ENCODE measurements at places on chromosomes 16 and 17.

DNA sequence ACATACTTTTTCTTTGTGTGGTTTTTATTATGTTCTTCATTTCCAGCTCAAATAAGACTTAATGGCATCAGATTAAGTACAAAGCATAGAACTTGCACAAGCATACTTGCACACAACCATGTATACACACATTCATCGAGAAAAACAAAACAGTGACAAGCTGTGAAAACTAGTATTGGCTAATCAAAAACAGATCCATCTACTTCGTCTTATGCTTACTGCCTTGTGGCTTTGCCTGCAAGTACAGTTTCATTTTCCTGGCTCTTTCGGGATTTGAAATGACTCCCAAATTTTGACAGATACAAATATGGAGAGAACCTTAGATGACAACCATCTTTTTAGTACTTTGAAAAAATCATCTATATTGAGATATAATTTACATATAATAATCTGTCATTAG, 338.3 kb downstream of the BCAS3 start:
- no peak for DNase-seq

DNA sequence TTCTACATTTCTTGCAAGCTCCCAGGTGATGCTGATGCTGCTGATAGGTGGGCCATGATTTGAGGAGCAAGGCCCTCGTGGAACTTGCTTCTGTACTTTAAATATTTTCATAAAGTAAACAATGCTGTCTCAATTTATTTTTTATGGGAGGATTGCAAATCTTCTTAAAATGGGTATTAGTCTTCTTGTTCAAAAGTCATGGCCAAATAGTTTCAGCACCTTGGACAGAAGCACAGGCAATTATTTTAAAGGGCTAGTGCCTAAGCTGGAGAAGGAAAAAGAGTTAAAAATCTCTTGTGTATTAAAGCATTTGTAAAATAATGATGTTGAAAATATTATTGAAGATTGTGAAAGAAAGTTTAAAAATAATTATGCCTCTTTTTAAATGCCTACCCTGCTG, 50.5 kb downstream of the GPR139 start:
- no peak for DNase-seq

DNA sequence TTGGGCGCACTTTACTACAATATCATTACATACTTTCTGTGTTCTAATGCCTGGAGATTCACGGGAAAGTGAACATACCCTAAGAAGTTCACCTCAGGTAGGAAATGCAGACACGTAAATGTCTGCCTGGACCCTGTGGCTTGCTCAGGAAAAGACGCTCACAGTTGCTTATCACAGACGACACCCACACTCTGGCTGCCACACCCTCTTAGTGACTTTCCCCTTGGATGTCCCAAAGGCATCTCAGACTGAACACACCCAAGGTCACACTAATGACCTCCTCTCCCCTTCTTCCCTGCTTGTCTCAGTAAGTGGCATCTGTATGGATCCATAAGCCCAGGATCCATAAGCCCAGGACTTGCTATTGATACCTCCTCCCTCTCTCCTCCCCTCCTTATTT, 32.6 kb downstream of the CDRT15 start:
- no peak for DNase-seq

GRCh38 chr16:87953308-87954215, 2.3 kb downstream of the BANP start:
- no peak for DNase-seq

- DNase-seq, result no peak
Observed at GRCh38 chr17:82092094-82092586, 5.9 kb downstream of the FASN start.

- no peak for DNase-seq
Observed at GRCh38 chr16:8943966-8944759, 19.5 kb downstream of the USP7 start.

DNA sequence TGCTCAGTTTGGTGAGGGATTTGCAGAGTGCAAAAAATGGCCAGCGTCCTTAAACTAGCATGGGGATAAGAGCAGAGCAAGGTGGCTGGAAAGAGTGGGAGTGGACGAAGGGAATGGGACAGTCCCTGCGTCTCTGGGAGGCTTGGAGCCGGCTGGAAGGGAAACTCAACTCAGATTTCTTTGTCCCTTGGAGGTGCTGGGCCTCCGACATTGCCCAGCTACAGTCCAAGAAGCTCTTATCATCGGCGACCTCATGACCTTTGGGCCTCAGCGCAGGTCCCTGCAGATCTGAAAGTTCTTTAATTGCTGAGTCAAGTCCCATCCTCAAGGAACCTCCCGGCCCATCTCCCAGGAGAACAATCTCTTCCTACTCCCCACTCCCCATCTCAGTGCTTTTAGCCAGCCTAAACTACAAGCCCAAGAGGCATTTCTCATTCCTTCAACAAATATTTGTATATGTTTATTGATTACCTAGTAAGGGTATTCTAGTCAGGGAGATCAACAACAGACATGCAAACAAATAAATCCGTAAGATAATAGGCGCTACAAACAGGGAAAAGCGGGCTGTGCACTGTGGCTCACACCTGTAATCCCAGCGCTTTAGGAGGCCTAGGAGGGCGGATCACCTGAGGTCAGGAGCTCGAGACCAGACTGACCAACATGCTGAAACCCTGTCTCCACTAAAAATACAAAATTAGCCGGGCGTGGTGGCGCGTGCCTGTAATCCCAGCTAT, 985 bp upstream of the TMEM107 start:
- DNase-seq, result no peak

- no peak for DNase-seq
Observed at GRCh38 chr17:55332296-55333041, 67.7 kb downstream of the HLF start.

GRCh38 chr17:33385713-33386112, 92.6 kb upstream of the ASIC2 start:
- no peak for DNase-seq

GRCh38 chr17:31511580-31511979, 120.1 kb downstream of the RAB11FIP4 start:
- peak; percentile 94 for DNase-seq

DNA sequence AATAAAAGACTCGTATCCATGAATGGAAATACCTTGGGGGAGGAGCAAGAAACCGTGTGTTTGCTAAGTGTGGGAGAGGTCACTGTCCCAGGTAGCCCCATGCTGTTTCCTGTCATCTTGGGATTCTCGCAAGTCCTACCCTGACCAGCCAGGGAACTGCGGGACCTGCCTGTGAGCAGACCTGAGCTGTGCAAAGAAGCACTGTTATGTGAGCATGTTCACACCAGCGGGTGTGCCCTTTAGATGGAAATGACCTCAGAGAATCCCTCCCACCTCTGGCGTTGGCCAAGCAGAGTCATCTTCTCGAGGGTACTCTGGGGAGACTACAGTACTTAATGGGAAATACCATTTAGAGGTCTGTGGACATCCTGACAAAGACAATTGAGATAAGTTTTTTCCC, 127.0 kb upstream of the MON1B start:
- no peak for DNase-seq

GRCh38 chr16:52051414-52052172, 495.4 kb downstream of the TOX3 start:
- DNase-seq, result no peak

GRCh38 chr17:72124438-72124775, 3.6 kb downstream of the SOX9 start:
- no peak for DNase-seq

GRCh38 chr16:4057439-4057877, 58.8 kb downstream of the ADCY9 start:
- no peak for DNase-seq

GRCh38 chr16:24978370-24978914, 36.7 kb downstream of the ARHGAP17 start:
- no peak for DNase-seq

DNA sequence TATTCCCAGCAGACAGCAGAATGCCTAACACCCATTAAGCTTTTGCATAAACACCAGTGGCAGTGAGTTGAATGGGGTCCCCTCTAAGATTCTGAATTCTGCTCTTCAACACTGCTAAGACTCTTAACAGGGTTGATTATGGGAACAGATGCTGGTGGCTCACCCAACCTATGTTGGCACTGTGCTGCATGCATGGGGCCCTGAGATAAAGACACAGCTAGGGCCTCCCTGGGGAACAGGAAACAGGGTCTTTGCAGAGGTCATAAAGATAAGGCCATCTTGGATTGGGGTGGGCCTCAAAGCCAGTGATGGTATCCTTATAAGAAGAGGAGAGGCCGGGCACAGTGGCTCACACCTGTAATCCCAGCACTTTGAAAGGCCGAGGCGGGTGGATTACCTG, 190.8 kb downstream of the SLC39A11 start:
- no peak for DNase-seq

DNA sequence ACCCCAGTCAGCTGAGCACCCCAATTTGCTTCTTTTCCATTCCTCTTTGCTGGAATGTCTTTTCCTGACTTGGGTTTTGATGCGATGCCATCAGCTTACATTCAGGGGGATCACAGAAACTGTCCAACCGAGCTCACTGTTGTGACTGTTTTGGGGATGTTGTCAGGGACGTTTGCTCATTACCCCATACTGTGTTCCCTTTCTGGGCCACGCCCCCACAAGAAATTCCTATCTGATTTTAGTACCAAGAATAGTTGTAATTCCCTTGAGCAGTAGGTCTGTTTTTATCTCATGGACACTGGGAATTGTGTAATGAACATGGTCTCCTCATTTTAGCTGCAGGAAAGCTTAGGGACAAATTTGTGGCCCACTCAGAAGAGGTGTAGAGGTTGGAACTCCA, 2.6 kb upstream of the NTN1 start:
- DNase-seq, result no peak

DNA sequence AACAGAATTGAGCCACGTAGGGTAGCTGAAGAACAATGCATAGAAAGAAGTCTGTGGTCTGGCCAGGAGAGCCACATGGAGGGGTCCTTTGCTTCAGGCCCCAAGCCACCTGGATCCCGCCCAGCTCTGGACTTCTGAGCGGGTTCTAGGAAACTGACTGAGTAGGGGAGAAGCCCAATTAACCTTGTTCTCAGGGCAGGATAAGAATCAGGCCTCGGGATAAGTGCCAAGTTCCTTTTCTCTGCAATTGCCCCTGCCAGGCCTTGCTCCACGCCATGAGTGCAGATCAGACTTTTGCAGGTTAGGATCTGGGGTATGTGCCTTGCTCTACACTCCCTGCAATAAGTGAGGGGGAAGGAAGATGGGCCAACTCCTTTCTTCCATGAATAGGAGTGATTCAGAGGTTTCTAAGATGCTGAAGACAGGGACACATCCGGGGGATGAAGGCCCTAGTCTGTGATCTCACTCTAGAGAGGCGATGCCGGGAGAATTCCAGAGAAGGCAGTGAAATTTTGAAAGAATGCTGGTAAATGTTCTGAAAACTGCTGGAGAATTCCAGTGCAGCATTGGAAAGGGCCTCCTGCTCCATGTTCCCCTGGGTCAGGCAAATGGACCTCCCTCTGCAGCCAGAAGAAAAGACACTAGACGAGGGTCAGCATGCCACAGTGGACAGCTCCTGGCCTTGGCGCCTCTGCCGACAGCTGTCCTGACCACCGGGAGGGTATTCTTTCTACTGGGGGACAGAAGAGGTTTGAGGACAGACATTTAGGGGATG, 5.8 kb downstream of the NEUROD2 start:
- DNase-seq, result no peak

- DNase-seq, result no peak
Observed at GRCh38 chr16:87492291-87492630, 563 bp downstream of the ZCCHC14 start.

DNA sequence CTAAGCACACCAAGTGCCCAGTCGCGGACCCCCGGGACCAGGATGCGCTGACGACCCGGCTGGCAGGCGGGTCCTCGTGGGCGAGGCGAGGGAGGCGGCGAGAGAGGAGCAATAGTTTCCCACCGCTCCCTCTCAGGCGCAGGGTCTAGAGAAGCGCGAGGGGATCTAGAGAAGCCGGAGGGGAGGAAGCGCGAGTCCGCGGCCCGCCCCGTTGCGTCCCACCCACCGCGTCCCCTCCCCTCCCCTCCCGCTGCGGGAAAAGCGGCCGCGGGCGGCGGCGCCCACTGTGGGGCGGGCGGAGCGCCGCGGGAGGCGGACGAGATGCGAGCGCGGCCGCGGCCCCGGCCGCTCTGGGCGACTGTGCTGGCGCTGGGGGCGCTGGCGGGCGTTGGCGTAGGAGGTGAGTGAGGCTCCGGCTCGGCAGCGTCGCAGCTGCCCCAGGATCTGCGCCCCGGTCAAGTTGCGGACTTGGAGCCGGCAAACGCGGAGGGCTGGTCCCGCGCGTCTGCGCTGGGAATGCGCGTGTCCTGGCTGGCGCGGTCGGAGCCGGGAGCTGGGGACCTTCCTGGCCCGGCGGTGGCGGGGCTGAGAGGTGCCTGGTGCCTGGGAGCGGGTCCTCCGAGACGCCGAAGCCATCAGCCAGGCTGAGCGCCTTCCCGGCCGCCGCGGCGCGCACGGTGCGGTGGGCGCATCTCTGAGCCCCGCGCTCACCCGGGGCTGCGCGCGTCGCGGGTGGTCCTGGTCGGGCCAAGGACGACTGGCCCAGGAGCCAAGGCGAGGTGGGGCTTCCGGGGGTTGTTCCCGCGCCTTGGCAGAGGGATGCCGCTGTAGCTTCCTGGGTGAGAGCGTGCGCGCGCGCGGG, at the start of gene ITGB3:
TSS of gene ITGB3 (plus strand) at position 287 of the 862 bp plus-strand sequence. CDS start at position 322, 35 bp downstream.
- DNase-seq, result peak; percentile 92

- no peak for DNase-seq
Observed at GRCh38 chr17:33334703-33335102, 41.6 kb upstream of the ASIC2 start.

GRCh38 chr16:66335704-66336329, 30.7 kb upstream of the CDH5 start:
- DNase-seq, result peak; percentile 86

GRCh38 chr17:7478276-7479212, 887 bp downstream of the ZBTB4 start:
- peak; percentile 59 for DNase-seq

GRCh38 chr17:58980706-58981481, 125.8 kb downstream of the TRIM37 start:
- no peak for DNase-seq

GRCh38 chr17:70808596-70808995, 639.3 kb downstream of the KCNJ2 start:
- no peak for DNase-seq

- DNase-seq, result no peak
Observed at GRCh38 chr16:47424846-47425245, 36.0 kb downstream of the ITFG1 start.

- DNase-seq, result no peak
Observed at GRCh38 chr16:84614968-84615813, 2.7 kb downstream of the COTL1 start.

- peak; percentile 25 for DNase-seq
Observed at GRCh38 chr16:50836121-50836621, 94.3 kb downstream of the CYLD start.

DNA sequence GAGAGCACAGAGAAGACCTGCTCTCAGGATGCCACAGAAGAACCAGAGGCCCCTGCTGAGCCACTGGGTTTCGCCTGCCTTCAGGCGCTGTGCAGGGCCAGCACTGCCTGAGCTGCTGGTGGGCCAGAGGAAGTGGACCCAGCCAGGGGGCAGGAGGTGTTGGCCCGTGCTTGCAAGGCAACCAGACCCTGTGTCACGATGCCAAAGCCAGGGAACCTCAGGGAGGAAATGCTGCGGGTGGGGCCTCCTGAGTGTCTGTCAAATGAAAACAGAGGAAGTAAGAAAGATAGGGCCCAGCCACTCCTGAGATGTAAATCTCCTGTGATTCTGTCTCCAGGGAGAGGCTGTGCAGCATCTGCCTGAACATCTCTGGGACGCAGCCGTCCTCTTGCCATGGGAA, 58.1 kb upstream of the ADORA2B start:
- no peak for DNase-seq
